Head of caudate nucleus (tissue), 42 donors: ENCODE measurements at places on chromosomes 4 and X.
A peak's percentile ranks its signal among the peaks of the same experiment; 100 is the strongest.

DNA sequence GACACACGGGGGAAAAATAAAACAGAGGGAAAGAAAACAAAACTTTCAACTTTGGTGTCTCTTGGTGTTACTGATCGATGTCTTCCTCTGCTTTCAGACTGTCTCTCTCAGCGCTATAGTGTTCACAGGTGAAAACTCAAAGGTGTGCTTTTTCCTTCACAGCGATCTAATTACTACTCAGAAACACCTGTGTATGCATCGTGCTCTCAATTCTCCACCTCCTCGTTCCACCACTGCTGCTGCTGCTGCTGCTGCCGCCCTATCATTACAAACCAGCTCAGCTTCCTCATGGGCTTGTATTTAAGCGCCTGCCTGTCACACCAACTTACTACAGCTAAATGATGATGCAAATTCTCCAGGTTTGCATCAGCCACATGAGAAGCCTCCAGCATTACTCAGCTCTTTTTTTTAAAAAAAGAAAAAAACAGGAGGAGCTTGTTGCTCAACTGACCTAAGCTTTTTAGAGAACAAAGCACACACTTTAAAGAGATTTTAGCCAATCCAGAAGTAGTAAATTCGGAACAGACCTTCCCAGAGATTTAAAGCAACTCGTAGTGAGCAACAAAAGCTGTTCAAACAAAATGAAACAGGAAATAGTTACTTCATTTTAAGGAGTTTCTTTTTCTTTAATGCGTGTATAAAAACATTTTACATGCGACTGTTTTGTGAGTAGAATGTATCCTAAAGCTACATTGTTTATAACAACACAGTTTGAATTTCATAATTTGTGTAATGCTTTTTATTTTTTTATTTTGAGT, at the start of gene SLC7A11:
Gene SLC7A11 (minus strand): TSS at position 274 of the 758 bp plus-strand sequence. CDS start 280 bp downstream, outside the sequence.
- peak; percentile 19 for DNase-seq

GRCh38 chr4:158823461-158823873, 54.6 kb downstream of the FNIP2 start:
- DNase-seq: no peak

DNA sequence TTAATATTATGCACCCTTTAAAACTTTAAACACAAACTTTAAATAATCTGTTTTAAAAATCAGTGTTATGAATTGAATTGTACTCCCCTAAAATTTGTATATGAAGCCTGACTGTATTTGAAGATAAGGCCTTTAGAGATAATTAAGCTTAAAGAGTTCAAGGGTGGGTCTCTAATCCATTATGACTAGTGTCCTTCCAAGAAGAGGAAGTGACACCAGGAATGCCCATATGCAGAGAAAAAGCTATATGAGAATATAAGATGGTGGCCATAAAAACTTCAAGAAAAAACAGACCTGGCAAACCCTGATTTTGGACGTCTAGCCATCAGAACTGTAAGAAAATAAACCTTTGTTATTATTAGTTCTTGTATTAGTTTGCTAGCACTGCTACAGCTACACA, 29.0 kb downstream of the UGT2A2 start:
- DNase-seq: no peak

GRCh38 chr4:23484689-23485088, 405.2 kb downstream of the PPARGC1A start:
- no peak for DNase-seq

DNA sequence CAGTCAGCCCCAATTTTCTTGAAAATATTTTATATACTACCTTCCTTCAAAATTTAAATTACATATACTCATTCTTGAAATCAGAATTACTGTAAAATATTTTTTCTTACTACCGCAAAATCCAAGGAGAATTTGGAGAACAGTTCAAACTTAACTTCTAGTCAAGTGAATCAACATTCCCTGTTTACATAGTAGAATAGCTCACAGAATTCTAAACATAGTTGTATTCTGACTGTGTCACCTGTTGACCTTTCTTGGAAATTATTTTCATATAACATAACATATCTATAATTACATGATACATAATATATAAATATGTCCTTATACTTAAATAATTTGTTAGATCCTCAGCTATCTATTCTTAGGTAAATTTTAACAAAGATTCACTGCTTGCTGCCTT, 31.0 kb upstream of the FGF5 start:
- no peak for DNase-seq

- DNase-seq: no peak
Observed at GRCh38 chrX:108199691-108200090, 108.1 kb downstream of the ATG4A start.

GRCh38 chrX:150184491-150184890, 178.6 kb upstream of the MAMLD1 start:
- no peak for DNase-seq
